Esophagus muscularis mucosa (tissue), 4 donors: ENCODE measurements at places on chromosomes 1 and 21. TPM values are rescaled to one million over a fixed set of nuclear protein-coding genes. Genes with fewer than 3 reads are reported as not detected.
A peak's percentile ranks its signal among the peaks of the same experiment; 100 is the strongest.

ELAPOR1 gene
- 0.83 TPM for total RNA-seq

GRCh38 chr1:230002164-230002803 lies 64.8 kb upstream of the GALNT2 start:
- H3K4me3 ChIP-seq: no peak overlapping the region
- H3K27ac ChIP-seq: no peak overlapping the region
- DNase-seq: no peak
- H3K36me3 ChIP-seq: no peaks in the 10 kb centered on the region

DNA sequence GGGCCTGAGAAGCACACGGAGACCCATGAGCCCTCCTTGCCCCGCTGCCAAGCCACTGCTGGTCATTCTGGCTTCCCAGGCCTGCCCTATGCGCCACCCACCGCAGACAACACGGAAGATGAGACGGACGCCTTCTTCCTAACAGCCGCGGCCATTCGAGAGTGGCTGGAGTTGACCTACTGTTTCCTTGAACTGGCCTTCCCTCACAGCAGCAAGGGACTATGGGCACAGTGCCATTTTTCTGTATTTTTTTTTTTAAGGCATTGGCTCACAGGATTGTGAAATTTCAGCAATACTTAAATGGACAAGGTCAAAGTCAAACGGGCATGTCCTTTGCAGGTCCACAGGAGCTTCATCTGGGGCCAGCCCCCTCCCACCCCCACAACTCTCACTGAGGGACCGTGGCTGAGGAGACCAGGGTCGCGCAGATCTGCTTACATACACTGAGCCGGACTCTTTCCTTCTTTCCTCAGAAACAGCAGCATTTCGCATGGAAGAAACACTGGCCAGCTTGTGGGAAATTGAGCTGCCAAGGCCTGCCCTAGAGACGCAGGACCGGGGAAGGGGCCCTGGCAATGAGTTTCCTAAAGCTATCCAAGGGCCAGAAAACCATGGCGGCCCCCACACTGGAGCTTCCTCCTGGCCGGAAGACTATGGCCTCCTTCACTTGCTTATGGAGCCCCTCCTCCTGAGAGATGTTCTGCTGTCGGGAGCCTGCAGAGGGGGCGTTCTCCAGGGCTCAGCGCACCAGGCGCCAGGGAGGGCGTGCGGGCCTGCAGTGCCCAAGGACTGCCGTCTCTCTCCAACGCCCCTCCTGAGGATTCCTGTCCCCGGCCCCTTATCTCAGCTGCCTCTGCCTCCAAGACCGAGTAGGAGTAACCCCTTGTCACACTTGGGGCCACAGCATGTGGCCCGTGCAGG lies 98.9 kb downstream of the PGBD5 start:
- no peaks in the 10 kb centered on the region for H3K4me1 ChIP-seq
- no peaks in the 10 kb centered on the region for H3K27me3 ChIP-seq
- no peak overlapping the region for H3K4me3 ChIP-seq
- no peaks in the 10 kb centered on the region for H3K36me3 ChIP-seq

LRRC52 gene
- not detected for total RNA-seq

GRCh38 chr1:2866422-2867086 lies 65.1 kb upstream of the TTC34 start:
- H3K4me1 ChIP-seq: peaks cover 6% of the 10 kb centered on the region
- no peaks in the 10 kb centered on the region for H3K36me3 ChIP-seq
- H3K27ac ChIP-seq: no peak overlapping the region
- no peaks in the 10 kb centered on the region for H3K27me3 ChIP-seq

- H3K27ac ChIP-seq: no peak overlapping the region
- no peak overlapping the region for H3K4me3 ChIP-seq
- no peak for DNase-seq
- H3K27me3 ChIP-seq: no peaks in the 10 kb centered on the region
- no peaks in the 10 kb centered on the region for H3K36me3 ChIP-seq
Measured at GRCh38 chr1:29460694-29461093, 224.4 kb downstream of the PTPRU start.

GRCh38 chr1:80036690-80037432 lies 1030.3 kb upstream of the ADGRL4 start:
- DNase-seq: no peak
- peaks cover 3% of the 10 kb centered on the region for H3K4me1 ChIP-seq
- H3K4me3 ChIP-seq: no peak overlapping the region
- H3K27ac ChIP-seq: no peak overlapping the region

SIM2 gene
- not detected for total RNA-seq

- DNase-seq: no peak
- no peaks in the 10 kb centered on the region for H3K27me3 ChIP-seq
- peaks cover 16% of the 10 kb centered on the region for H3K4me1 ChIP-seq
Measured at GRCh38 chr1:155309423-155310021, 856 bp downstream of the FDPS start.

- no peaks in the 10 kb centered on the region for H3K27me3 ChIP-seq
- no peaks in the 10 kb centered on the region for H3K36me3 ChIP-seq
- no peak overlapping the region for H3K27ac ChIP-seq
- no peaks in the 10 kb centered on the region for H3K4me1 ChIP-seq
Measured at GRCh38 chr1:85452948-85453347, 12.0 kb downstream of the DDAH1 start.

GRCh38 chr1:207397525-207397926 lies 56.6 kb upstream of the CR2 start:
- H3K4me3 ChIP-seq: no peak overlapping the region
- DNase-seq: no peak
- H3K27ac ChIP-seq: no peak overlapping the region
- H3K36me3 ChIP-seq: no peaks in the 10 kb centered on the region
- no peaks in the 10 kb centered on the region for H3K4me1 ChIP-seq
- H3K27me3 ChIP-seq: no peaks in the 10 kb centered on the region

DNA sequence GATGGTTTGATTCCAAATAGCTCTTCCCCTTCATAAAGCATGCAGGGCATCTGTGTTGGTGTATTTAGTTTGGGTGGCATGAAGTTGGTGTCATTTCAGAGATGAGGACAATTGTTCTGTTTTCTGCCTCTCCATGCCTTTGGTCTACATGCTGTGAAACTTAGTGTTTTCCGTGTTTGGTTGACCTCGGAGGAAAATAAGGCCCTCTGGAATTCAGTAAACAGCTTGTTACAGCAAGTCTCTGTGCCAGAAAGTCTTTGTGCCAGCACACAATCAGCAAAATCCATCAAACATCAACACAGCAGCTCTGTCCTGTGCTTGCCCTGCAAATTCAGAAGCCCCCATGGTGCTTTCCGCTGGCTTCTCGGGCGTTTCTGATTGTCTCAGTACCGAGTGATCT lies 9.5 kb downstream of the PARK7 start:
- peaks cover 69% of the 10 kb centered on the region for H3K36me3 ChIP-seq
- H3K27me3 ChIP-seq: no peaks in the 10 kb centered on the region
- H3K27ac ChIP-seq: no peak overlapping the region
- H3K4me3 ChIP-seq: no peak overlapping the region
- peaks cover 12% of the 10 kb centered on the region for H3K4me1 ChIP-seq
- no peak for DNase-seq

FAM72C gene
- not detected for total RNA-seq

DNA sequence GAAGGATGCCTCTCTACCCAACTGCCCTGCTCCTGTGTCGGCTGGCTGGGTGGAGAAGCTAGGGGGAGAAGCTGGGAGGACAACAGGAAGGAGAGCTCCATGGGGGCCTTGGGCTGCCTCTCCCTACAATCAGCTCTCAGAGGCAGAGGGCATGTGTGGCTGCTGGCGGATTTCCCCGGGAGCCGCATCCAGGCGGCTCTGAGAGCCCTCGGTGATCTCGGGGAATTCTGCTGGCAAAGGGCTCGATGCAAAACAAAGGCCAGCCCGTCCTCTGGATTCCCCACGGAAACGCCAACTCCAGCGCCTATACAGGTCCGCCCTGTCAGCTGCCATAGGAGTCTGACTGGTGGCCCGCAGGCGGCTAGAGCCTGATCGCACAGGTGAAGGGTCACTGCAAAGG lies 26.4 kb upstream of the EVA1B start:
- H3K27ac ChIP-seq: peak overlapping the region; percentile 78
- no peaks in the 10 kb centered on the region for H3K27me3 ChIP-seq
- DNase-seq: no peak
- peaks cover 28% of the 10 kb centered on the region for H3K4me1 ChIP-seq

SH3BGR gene
- total RNA-seq: 33.9 TPM

TTC24 gene
- not detected for total RNA-seq

DNA sequence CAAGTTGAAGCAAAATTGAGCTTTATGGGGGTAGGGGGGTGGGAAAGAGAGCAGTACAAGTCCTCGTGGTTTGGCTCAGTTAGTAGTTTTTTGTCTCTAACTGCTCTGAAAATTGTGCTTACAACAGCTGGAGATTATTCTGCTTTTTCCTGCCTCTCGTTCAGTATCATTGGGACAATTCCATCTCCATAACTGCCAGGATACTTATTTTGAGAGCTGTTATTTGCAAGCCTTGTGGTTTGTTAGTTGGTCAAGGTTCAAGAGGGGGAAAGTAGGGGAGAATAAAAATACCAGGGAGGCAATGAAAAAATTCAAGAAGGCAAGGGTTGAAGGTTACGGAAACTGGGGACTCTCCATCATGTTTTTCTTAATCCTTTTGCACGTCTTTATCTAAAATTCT lies 811.8 kb upstream of the ADGRL2 start:
- H3K36me3 ChIP-seq: no peaks in the 10 kb centered on the region
- no peak for DNase-seq

- H3K4me1 ChIP-seq: peaks cover 86% of the 10 kb centered on the region
- H3K36me3 ChIP-seq: no peaks in the 10 kb centered on the region
- no peaks in the 10 kb centered on the region for H3K27me3 ChIP-seq
- no peak overlapping the region for H3K27ac ChIP-seq
- no peak overlapping the region for H3K4me3 ChIP-seq
Measured at GRCh38 chr1:206709772-206710459, 25.2 kb downstream of the MAPKAPK2 start.

TAL1 gene
- 2.5 TPM for total RNA-seq

DNA sequence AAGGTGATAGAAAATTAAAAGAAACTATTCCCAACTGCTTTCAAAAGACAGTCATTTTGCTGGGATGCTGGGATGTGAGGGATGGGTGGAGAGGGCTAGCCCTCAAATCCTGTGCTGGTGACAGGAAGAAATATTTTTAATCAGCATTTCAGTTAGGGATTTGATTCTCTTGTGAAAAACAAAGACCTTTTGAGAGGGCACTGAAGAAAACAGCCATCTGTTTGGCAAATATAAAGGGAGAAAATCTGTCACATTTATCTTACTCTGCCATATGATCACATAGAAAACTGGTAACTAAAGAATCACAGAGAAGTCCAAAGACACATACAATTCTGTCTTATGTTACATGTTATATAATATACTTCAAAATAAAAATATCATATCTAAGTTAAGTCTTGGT lies 12.3 kb downstream of the STXBP3 start:
- H3K36me3 ChIP-seq: peaks cover 86% of the 10 kb centered on the region
- H3K4me3 ChIP-seq: no peak overlapping the region
- H3K4me1 ChIP-seq: peaks cover 6% of the 10 kb centered on the region
- DNase-seq: no peak

GJA8 gene
- not detected for total RNA-seq

- DNase-seq: no peak
- no peaks in the 10 kb centered on the region for H3K27me3 ChIP-seq
- H3K4me1 ChIP-seq: no peaks in the 10 kb centered on the region
Measured at GRCh38 chr1:105243411-105243810, 1493.7 kb downstream of the AMY1C start.

GRCh38 chr1:31387612-31388011 lies 14.7 kb upstream of the FABP3 start:
- H3K36me3 ChIP-seq: no peaks in the 10 kb centered on the region
- no peaks in the 10 kb centered on the region for H3K27me3 ChIP-seq
- no peaks in the 10 kb centered on the region for H3K4me1 ChIP-seq
- no peak overlapping the region for H3K27ac ChIP-seq

RHBDL2 gene
- total RNA-seq: not detected

XCL1 gene
- 0.42 TPM for total RNA-seq

DNA sequence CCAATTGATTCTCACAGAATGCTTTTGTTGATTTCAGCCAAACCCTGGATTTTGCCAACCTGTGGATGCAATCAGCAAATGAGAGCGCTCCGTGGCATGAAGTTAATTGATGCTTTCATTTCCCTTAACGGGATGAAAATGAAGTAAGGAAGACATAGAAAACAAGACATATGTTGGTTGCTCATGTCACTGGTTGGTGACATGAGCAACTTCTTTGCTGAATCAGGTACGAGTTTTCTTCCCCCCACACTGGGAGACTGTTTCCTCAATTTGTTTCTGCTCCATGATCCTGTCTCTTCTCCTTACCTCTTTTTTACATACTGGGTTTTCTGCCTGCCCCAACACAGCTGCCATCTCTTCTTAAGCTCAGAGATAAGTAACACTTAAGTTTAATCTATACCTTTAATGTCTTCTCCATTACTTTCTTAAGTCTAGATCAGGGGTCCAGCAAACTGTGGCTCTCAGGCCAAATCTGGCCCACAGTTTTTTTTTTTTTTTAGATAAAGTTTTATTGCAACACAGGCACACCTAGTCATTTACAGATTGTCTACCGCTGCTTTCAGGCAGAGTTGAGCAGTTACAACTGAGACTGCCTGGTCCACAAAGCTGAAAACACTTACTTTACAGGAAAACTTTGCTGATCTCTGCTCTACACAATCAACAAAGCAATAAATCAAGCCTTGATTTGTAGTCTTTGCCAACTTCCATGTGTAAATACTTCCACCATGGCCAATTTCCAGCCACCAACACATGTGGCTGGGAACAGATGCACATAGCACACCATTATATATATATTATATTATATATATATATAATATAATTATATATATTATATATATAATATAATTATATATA lies 13.3 kb downstream of the GPR157 start:
- peaks cover 7% of the 10 kb centered on the region for H3K4me1 ChIP-seq
- no peaks in the 10 kb centered on the region for H3K36me3 ChIP-seq
- H3K27me3 ChIP-seq: no peaks in the 10 kb centered on the region
- H3K27ac ChIP-seq: no peak overlapping the region
- no peak for DNase-seq

- H3K4me1 ChIP-seq: peaks cover 4% of the 10 kb centered on the region
- no peak overlapping the region for H3K27ac ChIP-seq
- H3K36me3 ChIP-seq: no peaks in the 10 kb centered on the region
- DNase-seq: no peak
- H3K4me3 ChIP-seq: no peak overlapping the region
Measured at GRCh38 chr21:42467140-42467983, 28.7 kb downstream of the RSPH1 start.

KRTAP21-2 gene
- not detected for total RNA-seq

SDC3 gene
- 101 TPM for total RNA-seq

WNT2B gene
- 2.7 TPM for total RNA-seq

DNA sequence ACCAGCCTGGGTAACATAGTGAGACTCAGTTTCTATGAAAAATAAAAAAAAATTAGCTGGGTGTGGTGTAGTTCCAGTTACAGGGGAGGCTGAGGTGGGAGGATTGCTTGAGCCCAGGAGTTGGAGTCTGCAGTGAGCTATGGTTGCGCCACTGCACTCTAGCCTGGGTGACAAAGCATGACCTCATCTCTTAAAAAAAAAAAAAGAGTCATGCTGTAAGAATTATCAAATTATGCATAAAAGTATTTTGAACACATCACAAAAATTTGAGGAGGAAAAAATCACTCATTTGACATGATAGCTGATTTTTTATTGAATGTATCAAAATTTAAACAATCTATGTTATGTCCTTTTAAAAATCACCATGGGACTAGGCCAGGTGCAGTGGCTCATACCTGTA lies 17.8 kb downstream of the CCDC30 start:
- H3K4me1 ChIP-seq: no peaks in the 10 kb centered on the region
- no peak overlapping the region for H3K27ac ChIP-seq
- peaks cover 6% of the 10 kb centered on the region for H3K36me3 ChIP-seq
- H3K27me3 ChIP-seq: no peaks in the 10 kb centered on the region
